Effector memory CD8-positive, alpha-beta T cell (primary cell): ENCODE measurements at places on chromosomes 2 and 18.

GRCh38 chr18:79540904-79541282, 138.7 kb upstream of the CTDP1 start:
- DNase-seq = no peak

DNA sequence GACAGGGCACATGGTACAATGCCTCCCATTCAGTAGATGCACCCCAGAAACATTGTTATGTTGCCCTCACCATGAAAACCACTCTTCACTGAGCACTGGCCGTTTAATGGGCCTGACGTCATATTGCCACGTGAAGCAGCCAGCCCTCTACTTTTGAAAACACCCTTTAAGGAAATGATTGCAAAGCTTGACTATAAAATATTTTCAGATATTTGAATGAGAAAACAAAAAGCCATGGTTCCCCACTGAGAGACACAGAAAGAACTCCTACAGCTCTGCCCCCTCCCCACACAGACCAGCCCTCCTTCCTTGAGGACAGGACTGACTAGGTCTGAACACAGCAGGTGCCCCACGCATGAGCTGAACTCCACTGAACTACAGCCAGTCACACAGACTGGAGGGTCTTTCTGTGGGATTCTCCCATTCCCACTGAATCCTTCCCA, 349.1 kb downstream of the ANAPC1 start:
- DNase-seq = no peak

- DNase-seq = no peak
These were observed 305.9 kb downstream of the HRH4 start for GRCh38 chr18:24766376-24766775.

DNA sequence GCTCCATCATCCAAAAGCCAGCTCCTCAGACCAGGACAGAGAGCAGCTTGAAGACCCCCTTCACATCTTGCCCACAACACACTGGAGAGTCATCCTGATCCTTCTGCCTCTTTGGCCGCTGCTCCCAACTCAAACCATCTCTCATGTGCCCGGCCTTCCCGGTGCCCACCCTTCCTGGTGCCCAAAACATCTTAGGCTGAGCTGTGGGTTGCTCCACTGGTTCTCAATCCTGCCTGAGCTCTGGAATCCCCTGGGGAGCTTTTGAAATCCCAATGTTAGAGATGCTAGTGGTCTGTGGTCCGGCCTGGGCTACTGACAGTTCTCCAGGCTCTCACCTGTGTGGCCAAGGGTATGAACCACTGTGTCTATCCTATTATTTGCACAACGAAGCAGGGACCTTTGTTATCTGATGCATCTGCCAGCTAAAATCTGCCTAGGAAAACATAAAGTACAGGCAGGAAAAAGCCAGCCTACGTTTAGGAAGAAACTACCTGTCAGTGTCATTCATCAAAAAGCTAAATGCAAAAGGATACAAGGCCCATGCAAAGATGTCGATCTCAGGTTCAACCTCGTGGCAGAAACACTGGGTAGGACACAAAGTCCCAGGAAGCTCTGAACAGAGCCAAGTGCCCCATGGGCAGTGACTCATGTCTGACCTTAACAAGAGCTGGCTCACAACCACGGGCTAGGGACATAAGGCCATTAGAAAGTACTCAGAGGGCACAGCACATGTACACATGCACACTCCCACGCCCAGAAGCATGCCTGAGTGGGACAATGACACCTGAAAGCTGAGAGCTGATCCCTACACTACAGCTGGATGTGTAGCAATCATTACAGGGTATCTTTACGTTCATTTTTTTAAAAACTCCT, 30.8 kb downstream of the TBC1D8 start:
- DNase-seq = no peak

GRCh38 chr2:197388866-197389587, 45.8 kb downstream of the SF3B1 start:
- no peak for DNase-seq

GRCh38 chr2:203240491-203240890, 1.7 kb downstream of the CYP20A1 start:
- no peak for DNase-seq

GRCh38 chr2:239685556-239685955, 284.7 kb upstream of the HDAC4 start:
- DNase-seq = no peak

DNA sequence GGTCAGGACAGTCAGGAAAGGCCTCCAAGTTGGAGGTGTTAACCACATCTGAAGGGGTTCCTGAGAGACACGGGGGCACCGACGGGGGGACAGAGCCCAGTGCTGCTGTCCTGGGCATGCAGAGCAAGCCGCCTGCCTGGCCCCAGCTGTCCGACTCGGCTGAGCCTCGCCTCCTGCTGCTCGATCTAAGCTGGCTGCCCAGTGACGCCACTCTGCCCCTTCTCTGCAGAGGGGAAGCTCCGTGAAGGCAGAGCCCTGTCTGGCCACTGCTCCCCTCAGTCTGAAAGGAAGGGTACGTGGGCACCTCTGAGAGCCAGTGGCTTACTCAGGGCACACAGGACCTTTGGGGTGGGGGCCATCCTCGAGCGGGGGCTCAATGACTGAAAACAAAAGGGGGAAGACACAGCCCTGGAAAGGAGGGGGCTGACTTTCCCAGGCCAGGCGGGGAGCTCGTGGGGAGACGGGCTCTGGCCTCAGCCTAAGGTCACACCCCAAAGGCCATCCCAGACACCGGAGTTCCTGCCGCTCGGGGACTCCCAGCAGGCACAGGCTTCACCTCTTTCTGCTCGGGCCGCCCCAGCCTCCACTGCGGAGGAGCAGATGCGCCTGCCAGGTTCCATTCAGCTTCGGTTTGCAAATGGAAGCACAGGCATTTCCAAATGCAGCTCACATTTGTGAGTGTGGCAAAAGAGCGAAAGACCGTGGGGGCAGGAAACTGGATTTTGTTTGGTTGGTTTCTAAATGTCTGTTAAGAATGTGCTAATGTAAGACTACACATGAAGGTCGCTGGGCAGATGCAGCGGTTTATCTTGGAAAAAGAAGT, 136.9 kb downstream of the HDAC4 start:
- DNase-seq = no peak

- no peak for DNase-seq
These were observed 209.1 kb upstream of the REV1 start for GRCh38 chr2:99698896-99699295.
